ENCODE measurements at places on chromosomes 11 and 22.
A peak's percentile ranks its signal among the peaks of the same experiment; 100 is the strongest.

DNA sequence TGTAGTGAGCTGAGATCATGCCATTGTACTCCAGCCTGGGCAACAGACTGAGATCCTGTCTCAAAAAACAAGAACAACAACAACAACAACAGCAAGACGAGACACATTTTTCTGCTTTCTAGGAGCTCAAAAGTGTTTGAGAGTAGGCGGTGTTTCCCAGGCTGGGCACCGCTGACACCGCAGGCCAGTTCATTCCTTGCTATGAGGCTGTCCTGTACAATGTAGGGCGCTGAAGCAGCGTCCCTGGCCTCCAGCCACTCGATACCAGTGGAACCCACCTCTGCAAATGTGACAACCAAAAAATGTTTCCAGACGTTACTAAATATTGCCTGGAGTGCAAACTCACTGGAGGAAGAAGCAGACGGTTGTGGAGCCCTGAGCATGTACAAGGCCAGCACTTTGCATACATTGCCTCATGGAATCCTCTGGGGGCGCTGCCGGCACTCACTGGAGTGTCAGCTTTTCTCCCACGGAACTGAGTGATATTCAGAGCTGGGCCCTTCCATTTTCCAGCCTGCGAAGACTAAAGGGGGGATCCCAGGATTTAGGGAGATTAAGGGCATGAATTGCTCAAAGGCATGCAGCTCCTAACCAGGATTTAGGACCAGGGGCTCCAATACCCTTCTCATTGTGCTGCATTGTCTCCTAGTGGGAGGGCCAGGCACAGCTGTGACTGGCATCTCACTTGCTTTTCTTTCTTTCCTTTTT, 5.8 kb upstream of the MIEF1 start:
- peak; percentile 65 for DNase-seq

- peak; percentile 37 for DNase-seq
Observed at GRCh38 chr11:70885281-70886231, 366.8 kb downstream of the SHANK2 start.

- DNase-seq = peak; percentile 69
Observed at GRCh38 chr22:27318516-27318915, 483.0 kb downstream of the MN1 start.

DNA sequence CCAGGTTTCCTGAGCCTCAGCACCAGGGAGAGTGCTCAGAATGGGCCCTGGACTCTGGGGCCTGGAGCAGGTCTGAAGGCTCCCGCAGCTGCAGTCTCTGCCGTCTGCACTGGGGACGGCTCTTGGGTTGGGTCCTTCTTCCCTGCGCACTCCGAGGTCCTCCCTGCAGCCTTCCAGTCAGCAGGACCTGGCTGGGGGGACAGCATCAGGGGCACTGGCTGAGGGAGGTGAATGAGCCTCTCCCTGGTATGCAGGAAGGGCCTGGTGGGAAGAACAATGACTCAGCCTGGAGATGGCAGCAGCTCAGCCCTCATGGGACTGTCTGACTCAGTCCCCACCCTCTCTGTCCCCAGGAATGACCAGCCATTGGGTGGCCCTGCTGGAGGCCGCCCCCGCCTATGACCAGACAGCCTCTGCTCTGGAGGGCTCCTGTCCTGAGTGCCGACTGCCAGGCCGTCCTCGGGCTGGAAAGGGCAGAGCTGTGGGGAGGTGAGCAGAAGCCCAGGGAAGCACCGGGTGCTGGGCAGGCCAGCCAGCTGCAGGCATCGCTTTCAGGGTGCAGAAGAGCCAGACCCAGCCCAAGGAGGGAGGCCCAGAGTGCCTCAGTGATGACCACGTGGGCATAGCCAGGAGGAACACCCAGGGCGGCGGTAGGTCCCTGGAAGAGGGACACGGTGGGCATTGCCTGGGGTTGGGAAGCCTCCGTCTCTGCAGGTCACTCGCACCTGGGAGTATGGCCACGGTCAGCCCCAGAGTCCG, 455.0 kb downstream of the BRD1 start:
- peak; percentile 92 for DNase-seq

DNA sequence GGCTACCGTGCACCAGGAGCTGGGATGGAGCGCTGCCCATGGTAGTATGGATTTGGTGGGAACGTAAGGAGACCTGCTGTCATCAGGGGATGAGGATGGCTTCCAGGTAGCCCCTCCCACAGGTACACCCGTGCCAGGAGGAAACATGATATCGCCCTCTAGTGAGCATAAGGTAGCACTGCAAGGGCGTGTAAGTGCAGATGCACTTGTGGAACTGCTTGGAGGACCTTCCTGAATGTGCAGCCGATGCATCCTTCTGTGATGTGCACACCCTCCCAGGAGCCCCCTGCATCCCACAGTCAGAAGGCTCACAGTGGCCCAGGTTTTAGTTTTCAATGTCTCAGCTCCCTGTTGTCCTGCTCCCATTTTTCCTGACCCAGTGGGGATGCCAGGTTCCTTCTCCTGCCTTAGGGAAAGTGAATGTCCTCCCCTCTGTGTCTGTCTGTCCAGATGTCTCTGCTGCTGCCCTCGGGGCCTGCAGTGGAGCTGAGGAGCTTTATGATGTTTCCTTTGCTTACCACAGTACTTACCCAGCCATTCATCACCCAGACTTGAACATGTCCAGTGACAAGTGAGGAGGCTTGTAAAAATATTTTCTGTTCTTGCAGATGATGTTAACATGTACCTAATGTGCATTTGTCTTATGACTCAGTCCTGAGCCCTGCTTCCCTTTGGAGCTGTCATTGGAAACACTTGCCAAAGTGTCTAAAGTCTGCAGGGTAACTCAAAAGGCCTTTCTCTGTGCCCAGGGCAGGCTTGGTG, 49.2 kb downstream of the DBX1 start:
- DNase-seq = peak; percentile 95

DNA sequence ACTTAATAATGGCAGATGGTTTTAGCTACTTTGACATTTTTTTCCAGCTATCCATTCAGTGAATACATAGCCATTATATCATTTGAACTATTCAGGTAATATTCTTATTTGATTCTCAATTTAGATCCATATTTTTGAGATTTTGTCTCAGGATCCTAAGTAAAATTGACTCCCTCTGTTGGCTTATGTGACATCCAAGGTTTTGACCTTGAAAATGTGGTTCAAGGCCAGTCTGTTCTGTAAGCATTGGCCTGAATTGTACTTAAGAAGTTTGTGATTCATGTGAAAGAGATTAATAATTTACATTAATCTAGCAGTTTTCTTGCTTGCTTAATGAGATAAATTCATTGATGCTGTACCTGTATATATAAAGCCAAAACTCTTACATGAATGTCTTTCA, 1.6 kb upstream of the SLC17A6 start:
- DNase-seq = no peak

GRCh38 chr11:65388731-65389130, 2.3 kb downstream of the FRMD8 start:
- DNase-seq = no peak

DNA sequence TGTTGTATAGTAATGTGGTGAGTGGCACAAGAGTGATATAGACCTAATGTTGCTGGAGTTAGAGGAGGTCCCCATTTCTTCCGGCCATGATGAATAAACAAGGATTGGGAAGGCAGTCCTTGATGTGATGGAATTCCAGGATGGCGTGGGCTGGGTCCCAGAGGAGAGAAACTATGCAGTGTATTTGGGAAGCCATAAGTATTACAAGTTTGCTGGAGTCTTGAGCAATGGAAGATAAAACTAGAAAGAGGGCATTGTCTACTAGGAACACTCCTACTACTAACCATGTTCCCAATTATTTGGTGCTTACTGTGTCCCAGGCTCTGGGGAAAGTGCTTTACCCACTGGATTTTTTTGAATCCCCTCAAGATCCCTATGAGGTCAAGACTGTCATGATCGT, 20.0 kb downstream of the LDLRAD3 start:
- peak; percentile 62 for DNase-seq

DNA sequence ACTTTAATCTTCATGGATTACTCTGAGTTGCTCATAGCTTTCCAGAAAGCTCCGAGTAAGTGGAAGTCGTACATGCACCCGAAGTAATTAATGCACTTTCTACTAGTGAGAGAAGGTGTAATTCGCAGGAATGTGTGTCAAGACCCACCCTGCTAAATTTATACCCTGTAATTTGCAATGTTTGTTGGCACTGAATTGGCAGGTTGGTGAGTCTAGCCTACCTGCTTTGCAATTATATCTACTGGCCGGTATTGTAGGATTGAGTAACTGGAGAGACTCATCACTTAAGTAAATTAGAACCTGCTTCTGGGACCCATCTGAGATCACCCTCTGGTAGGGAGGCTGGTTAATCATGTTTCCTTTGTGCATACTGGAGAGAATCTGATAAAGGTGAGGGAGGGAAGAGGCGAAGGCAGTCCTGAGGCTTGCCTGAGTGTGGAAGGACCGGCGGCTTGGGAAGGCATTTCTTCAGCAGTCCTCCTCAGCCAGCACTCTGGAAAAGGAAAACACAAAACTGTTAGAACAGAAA, 63.3 kb downstream of the LDLRAD3 start:
- no peak for DNase-seq

GRCh38 chr22:49862496-49862776, 8.8 kb downstream of the ZBED4 start:
- DNase-seq = no peak

- no peak for DNase-seq
Observed at GRCh38 chr11:13602844-13603243, 65.6 kb upstream of the FAR1 start.

DNA sequence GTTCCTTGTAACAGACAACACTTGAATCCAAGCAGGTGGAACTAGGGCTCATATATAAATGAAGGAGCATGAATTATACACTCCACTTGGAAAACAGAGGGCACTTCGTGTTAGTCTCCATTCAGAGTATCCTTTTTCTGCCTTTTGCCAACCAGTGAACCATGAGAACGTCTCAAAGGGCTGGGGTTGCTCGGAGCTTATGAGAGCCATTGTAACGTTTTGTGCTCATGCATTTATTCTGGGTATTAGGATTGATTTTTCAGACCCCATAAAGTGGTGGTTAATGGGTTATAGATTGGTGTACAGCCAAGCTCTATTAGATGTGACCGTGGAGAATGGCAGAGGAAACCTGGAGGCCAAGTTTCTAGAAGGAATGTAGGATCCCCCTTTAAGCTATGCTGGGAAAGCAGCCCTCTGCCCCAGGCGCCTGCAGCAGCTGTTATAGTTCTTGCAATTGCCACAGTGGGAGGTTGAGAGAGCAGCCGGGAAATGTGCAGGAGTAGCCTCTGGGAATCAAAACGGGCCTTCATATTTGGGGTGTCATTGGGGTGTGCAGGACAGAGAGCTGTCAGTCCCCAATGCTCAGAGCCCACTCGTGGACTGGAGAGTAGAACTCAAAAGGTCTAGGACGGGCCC, 54.6 kb upstream of the ASPHD2 start:
- no peak for DNase-seq

DNA sequence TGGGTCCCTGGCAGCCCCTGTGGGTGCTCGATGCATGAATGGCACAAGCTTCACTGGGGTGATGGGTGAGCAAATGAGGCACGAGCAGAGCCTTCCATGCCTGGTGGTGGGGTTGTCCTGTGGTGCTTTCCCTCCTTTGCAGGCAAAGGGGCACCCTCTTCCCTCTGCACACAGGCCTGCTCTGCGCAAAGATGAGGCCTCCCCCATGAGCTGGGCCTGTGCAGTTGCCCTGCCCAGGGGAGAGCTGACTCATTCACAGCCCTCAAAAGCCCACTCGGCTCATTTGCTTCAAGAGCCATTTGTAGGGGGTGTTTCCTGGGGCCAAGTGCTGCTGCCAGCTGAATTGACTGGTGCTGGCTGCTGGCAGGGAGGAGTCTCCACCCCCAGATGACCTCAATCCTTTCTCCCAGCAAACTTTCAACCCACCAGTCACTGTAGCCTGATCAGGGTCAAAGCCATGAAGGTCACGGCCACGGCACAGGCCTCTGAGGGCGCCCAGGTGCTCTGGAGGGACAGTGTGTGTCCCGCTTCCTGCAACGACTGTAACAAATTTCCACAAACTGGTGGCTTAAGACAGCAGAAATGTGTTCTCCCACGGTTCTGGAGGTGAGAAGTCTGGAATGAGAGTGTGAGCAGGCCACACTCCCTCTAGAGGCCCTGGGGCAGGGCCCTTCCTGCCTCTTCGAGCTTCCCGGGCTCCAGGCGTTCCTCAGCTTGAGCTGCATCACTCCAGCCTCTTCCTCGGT, 48.8 kb upstream of the ANO1 start:
- peak; percentile 13 for DNase-seq

DNA sequence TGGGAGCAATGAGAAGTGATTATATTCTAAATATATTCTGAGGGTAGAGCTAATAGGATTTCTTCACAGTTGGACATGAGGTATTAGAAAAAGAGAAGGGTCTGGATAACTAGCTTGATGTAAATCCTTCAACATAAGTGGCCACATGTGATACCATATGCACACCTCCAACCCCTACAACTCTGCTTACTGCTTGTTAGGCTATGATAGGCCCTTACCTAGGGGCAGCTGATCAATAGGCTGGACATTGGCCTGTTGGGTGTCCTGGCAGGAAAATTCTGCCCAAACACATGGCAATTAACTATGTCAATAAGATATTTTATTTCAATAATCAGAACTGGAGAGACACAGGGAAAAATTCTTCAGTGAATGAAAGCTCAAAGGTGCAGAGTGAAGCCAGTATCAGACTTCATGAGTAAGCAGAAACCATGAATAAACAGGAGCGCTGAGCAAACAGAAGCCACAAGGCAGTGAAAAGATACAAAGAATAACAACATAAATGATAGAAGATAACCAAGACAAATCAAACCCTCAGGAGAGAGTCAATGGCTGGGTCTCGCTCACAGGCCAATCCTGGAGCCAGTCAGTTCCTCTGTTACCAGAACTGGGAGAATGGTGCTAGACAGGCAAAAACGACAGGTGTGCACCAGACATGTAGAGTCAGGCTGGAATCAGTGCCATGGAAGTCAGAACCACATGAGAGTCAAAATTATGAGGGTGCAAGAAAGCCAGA, 46.3 kb upstream of the PSMA1 start:
- DNase-seq = no peak

DNA sequence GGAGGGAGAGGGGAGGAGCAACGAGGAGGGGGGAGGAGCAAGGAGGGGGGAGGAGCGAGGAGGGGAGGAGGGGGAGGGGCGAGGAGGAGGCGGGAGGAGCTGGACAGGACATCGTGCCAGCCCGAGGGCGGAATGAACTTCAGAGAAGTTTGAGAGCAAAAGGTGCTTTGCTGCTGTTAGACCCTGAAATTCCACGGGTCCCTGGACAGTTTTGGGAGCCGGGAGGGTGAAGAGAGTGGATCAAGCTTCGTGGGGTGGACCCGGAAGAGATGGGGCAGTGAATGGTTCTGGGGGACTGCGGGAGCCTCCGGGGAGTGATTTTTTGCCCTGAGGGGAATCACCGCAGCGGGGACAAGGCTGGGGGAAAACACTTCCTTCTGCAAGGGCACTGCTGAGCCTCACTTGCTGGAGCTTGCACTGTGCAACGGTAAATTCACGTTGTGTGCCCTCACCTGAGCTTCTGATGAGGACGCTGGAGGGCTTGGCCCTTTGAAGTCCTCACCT, 10.7 kb upstream of the NLRP6 start:
- no peak for DNase-seq

All from fibroblast of skin of back (primary cell).